NCI-H1436 (cell line): ENCODE measurements at places on chromosomes 2 and 18.
A peak's percentile ranks its signal among the peaks of the same experiment; 100 is the strongest.

- no peak for DNase-seq
These were observed 310.6 kb downstream of the C1D start for GRCh38 chr2:67752199-67752598.

DNA sequence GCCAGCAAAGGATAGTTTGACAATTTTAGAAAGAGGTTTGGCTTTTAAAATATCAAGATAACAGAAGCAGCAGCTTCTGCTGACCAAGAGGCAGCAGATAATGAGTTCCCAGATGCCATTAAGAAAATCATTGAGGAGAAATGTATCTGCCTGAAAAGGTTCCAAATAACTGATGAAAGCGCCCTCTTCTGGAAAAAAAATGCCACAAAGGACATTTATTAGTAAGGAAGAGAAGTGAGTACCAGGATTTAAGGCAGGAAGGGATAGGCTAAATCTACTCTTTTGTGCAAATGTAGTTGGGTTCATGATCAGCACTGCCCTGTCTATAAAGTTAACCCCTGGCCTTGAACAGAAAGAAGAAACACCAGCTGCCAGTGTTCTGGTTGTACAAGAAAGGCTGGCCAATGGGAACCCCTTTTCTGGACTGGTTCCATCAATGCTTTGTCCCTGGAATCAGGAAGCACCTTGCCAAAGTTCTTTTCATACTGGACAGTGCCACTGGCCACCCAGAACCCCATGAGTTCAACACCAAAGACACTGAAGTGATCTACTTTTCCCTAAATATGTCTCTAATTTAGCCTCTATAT is 40.6 kb downstream of the DHX57 start:
- DNase-seq, result peak; percentile 4

- no peak for DNase-seq
These were observed 196.0 kb downstream of the PLCL1 start for GRCh38 chr2:198000417-198000816.

GRCh38 chr18:26307161-26307773 is 81.0 kb downstream of the TAF4B start:
- DNase-seq, result peak; percentile 54

DNA sequence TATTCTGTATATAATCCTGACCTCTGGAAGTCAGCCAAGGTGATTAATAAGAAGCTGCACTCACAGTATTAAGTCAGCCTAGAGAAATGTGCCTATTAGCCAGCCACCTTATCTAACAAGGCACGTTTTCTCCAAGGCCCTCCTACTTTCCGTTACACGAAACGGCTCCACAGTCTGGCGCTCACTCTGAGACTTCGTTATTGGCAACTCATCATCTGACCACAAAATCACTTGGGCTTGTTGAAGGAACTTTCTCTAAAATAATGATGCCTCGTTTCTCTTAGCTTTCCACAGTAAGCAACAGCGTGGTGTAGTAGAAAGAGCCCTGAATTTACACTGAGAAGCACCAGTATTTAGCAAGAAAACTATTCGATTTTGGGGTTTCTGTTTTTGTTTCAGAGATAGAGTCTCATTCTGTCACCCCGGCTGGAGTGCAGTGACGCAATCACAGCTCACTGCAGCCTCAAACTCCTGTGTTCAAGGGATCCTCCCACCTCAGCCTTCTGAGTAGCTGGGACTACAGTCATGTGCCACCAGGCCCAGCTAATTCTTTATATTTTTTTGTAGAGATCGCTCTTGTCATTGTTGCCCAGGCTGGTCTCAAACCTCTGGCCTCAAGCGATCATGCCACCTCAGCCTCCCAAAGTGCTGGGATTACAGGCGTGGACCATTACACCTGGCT is 53.6 kb upstream of the SLC14A1 start:
- DNase-seq, result no peak

- DNase-seq, result no peak
These were observed 312.5 kb upstream of the CHAC2 start for GRCh38 chr2:53455094-53455493.
